Muscle of leg (tissue), 16 donors: ENCODE measurements at places on chromosomes 3 and 15.

DNA sequence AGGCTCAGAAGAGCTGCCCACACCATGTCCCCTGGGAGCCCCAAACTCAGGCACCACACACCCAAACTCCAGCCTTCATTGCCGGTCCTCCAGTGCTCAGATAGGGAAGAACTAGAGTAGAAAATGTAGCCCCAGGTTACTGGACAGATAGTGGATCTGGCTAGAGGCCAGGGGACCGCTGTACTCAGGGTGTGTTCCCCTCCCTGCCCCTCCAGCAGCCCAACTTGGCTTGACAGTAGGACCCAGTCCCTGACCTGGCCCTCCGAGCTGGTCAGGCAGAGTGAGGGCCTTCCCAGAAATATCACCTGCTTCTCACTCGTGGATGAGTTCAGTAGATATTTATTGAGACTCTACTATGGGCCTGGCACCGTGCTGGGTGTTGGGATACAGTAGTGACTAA, 100.0 kb downstream of the CORO2B start:
- H3K4me1 ChIP-seq, result peaks cover 14% of the 10 kb centered on the region
- H3K27me3 ChIP-seq, result no peaks in the 10 kb centered on the region
- DNase-seq, result no peak
- H3K4me3 ChIP-seq, result no peak overlapping the region
- no peaks in the 10 kb centered on the region for H3K36me3 ChIP-seq

GRCh38 chr15:92906020-92906419, 5.9 kb downstream of the CHD2 start:
- H3K4me1 ChIP-seq, result peaks cover 22% of the 10 kb centered on the region
- no peaks in the 10 kb centered on the region for H3K27me3 ChIP-seq
- no peak for DNase-seq
- H3K27ac ChIP-seq, result peak overlapping the region; percentile 95
- peaks cover 5% of the 10 kb centered on the region for H3K36me3 ChIP-seq

GRCh38 chr15:101024073-101024695, 105.0 kb downstream of the LRRK1 start:
- DNase-seq, result peak; percentile 93
- H3K4me1 ChIP-seq, result peaks cover 31% of the 10 kb centered on the region
- H3K27ac ChIP-seq, result peak overlapping the region; percentile 89
- H3K27me3 ChIP-seq, result no peaks in the 10 kb centered on the region
- H3K36me3 ChIP-seq, result peaks cover 31% of the 10 kb centered on the region
- H3K4me3 ChIP-seq, result no peak overlapping the region

- H3K4me3 ChIP-seq, result no peak overlapping the region
- no peaks in the 10 kb centered on the region for H3K36me3 ChIP-seq
- no peaks in the 10 kb centered on the region for H3K27me3 ChIP-seq
- no peak for DNase-seq
Measured at GRCh38 chr3:149401926-149402310, 24.5 kb upstream of the TM4SF1 start.

GRCh38 chr15:77837649-77838025, 204.9 kb upstream of the LINGO1 start:
- H3K36me3 ChIP-seq, result no peaks in the 10 kb centered on the region
- peaks cover 4% of the 10 kb centered on the region for H3K27me3 ChIP-seq
- DNase-seq, result no peak
- H3K27ac ChIP-seq, result no peak overlapping the region
- H3K4me3 ChIP-seq, result no peak overlapping the region

- peaks cover 67% of the 10 kb centered on the region for H3K4me1 ChIP-seq
- no peak overlapping the region for H3K4me3 ChIP-seq
- DNase-seq, result no peak
- H3K27me3 ChIP-seq, result no peaks in the 10 kb centered on the region
Measured at GRCh38 chr3:12939137-12939536, 97.8 kb upstream of the RPL32 start.

GRCh38 chr3:100317912-100318311, 16.6 kb upstream of the NIT2 start:
- no peak overlapping the region for H3K27ac ChIP-seq
- H3K4me1 ChIP-seq, result no peaks in the 10 kb centered on the region
- H3K4me3 ChIP-seq, result no peak overlapping the region
- DNase-seq, result no peak
- no peaks in the 10 kb centered on the region for H3K27me3 ChIP-seq

GRCh38 chr15:64288999-64289398, 67.0 kb downstream of the CSNK1G1 start:
- no peak overlapping the region for H3K27ac ChIP-seq
- no peaks in the 10 kb centered on the region for H3K4me1 ChIP-seq
- H3K36me3 ChIP-seq, result no peaks in the 10 kb centered on the region
- no peak for DNase-seq
- H3K27me3 ChIP-seq, result no peaks in the 10 kb centered on the region

GRCh38 chr3:42080453-42080872, 10.7 kb upstream of the TRAK1 start:
- no peak overlapping the region for H3K4me3 ChIP-seq
- H3K27ac ChIP-seq, result peak overlapping the region; percentile 10
- DNase-seq, result no peak
- H3K27me3 ChIP-seq, result no peaks in the 10 kb centered on the region
- no peaks in the 10 kb centered on the region for H3K36me3 ChIP-seq

DNA sequence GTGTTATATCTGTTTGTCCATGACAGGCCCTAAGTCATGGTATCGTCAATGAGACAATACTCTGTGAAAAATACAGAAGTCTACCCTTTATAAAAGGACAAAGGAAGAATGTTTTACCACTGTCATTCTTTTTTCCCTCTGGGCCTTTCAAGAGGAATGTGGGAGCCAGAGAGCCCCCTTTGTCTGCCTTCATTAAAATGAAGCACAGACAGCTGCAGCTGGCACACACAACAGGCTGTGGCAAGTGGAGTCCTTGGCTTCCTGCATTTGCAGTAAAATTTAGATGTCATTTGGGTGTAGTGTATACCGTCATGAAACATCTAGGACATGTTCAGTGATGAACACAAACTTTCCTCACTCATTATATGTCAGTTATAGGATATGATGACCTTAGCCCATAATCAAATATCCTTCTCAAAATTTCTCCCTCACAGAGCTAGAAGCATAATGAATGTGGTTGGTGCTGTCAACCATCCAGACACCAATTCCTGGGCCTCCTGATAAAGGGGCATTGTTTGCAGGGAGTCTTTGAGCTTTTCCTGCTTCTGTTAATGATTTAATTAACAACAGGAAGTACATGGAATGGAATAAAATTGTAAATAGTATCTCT, 76.4 kb downstream of the DHX36 start:
- DNase-seq, result no peak
- no peaks in the 10 kb centered on the region for H3K27me3 ChIP-seq
- peaks cover 12% of the 10 kb centered on the region for H3K36me3 ChIP-seq
- peaks cover 2% of the 10 kb centered on the region for H3K4me1 ChIP-seq
- no peak overlapping the region for H3K4me3 ChIP-seq
- no peak overlapping the region for H3K27ac ChIP-seq

DNA sequence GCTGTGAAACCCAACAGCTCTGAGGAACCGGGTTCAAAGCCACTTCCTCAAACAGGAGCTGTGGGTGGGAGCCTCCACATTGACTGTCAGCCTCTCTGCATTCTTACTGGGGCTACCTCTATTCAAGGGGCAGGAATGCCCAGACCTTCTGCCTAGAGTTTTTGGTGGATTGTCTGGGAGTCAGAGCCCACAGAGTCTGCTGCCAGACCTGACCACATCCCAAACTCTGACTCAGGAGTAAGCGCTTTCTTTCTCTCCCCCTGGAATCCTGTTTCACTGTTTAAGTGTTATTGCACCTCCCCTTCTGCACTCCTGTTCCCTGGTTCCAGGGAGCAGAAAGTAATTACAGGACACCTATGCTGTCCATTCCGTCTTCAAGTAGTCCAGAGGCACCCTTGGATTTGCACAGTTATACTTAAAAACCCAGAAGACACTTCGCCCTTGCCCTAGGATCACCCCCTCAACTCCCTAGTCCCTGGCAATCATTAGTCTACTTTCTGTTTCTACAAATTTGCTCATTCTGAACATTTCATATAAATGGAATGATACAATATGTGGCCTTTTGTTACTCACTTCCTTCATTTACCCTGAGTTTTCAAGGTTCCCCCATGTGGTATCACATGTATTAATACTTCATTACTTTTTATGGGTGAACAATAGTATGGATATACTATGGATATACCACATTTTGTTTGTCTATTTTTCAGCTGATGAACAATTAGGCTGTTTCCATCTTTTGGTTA, 37.9 kb upstream of the TJP1 start:
- H3K27ac ChIP-seq, result peak overlapping the region; percentile 42
- H3K27me3 ChIP-seq, result no peaks in the 10 kb centered on the region
- no peak for DNase-seq
- no peaks in the 10 kb centered on the region for H3K4me1 ChIP-seq
- H3K36me3 ChIP-seq, result no peaks in the 10 kb centered on the region

- peaks cover 6% of the 10 kb centered on the region for H3K4me1 ChIP-seq
- peaks cover 30% of the 10 kb centered on the region for H3K27me3 ChIP-seq
- no peaks in the 10 kb centered on the region for H3K36me3 ChIP-seq
- DNase-seq, result peak; percentile 71
- H3K4me3 ChIP-seq, result peak within 1 kb of the TSS; percentile 40
Measured at GRCh38 chr15:94230883-94231722, at the start of gene MCTP2. Gene MCTP2 (plus strand): TSS chr15:94231561. CDS start chr15:94298266, 66,705 bp downstream.

GRCh38 chr3:30604558-30604957, 1.8 kb upstream of the TGFBR2 start:
- no peak for DNase-seq
- H3K36me3 ChIP-seq, result no peaks in the 10 kb centered on the region
- peak overlapping the region; percentile 31 for H3K27ac ChIP-seq

DNA sequence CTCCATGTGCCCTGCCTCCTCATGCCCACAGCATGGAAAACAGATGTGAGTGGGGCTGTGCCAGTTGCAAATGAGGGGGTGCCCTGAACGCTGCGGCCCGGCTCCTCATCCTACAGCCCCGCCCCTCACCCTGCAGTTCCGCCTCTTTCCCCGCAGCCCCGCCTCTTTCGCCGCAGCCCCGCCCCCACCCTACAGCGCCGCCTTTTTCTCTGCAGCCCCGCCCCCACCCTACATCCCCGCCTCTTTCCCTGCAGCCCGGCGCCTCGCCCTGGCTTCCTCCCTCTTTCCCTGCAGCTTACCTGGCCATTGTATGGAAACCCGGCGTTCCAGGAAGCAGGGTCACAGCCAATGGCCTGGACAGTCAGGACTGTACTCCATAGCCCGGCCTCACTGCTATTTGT, 284.9 kb downstream of the TLE3 start:
- H3K4me3 ChIP-seq, result no peak overlapping the region
- no peak overlapping the region for H3K27ac ChIP-seq
- H3K27me3 ChIP-seq, result peaks cover 6% of the 10 kb centered on the region
- no peak for DNase-seq
- peaks cover 39% of the 10 kb centered on the region for H3K4me1 ChIP-seq
